Renal cortical epithelial cell (primary cell): ENCODE measurements at places on chromosomes 2 and 18. TPM values are rescaled to one million over a fixed set of nuclear protein-coding genes. Genes with fewer than 3 reads are reported as not detected.

DSG4 gene
- total RNA-seq: not detected in 2 replicates

ACMSD gene
- 3.3 and 21.7 TPM in 2 replicates for total RNA-seq

LOXHD1 gene
- total RNA-seq: not detected in 2 replicates

GRCh38 chr2:9326975-9327374 is 96.4 kb downstream of the ITGB1BP1 start:
- no peak for DNase-seq

MYO5B gene
- 50.0 and 79.2 TPM in 2 replicates for total RNA-seq

MOGAT1 gene
- total RNA-seq: not detected in 2 replicates

- peak; percentile 2 for DNase-seq
These were observed 72.2 kb upstream of the SLC4A10 start for GRCh38 chr2:161552015-161552414.

GRCh38 chr2:52608030-52608429 is 1159.6 kb upstream of the CHAC2 start:
- DNase-seq: no peak

DNA sequence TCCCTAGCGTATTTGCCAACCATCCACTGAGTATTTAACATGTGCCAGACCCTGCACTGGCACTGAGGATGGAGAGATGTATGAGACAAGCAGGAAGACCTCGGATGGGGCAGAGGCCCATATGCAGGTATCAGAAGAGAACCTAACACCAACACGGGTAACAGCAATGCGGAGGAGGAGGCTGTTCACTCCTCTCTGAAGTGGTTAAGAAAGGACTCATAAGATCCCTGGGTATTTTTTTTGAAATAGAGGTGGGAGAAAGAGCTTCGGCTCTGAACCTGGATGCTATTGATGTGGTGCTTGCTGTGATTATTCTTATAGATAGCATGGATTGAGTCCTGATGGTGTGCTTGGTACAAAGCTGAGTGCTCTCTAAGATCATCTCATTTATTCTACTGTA is 418.3 kb downstream of the LPIN1 start:
- no peak for DNase-seq

DNA sequence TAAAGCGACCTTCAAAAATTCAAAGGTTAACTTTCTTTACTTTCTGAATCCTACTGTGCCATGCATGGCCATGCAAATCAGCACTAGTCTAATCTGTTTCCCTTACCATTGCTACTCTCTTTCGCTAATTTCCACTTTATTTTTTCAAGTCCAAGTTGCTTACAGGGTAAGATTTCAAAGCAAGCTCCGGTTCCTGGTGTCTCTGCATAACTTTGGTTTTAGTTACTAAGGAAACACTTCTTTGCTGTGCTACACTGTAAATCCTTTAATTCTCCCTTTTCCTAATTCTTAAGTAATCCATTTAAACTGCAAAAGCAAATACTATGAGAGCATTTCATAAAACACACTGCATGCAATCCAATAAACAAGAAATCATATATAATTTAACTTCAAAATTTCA is 383.5 kb upstream of the LYPD1 start:
- DNase-seq: no peak

- no peak for DNase-seq
These were observed 29.0 kb upstream of the TAF1B start for GRCh38 chr2:9814129-9814868.

DNA sequence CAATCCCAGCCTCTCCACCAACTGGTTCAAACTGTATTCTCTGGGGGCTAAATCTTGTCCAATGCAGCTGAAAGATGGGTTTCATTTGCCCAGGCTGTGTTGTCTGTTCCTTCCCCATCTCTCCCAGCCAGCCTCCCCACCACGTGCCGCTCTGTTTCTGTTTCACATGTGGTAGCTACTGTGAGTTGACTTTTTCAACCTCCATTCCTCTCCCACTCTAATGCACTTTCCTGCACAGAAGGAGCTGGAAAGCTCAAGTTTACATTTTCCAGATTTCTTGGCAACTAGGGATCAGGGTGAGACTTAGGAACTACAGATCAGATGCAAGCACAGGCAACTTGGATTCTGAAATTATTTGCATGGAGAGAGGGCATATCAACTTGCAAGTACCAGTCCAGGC is 19.0 kb upstream of the NPAS2 start:
- DNase-seq: no peak
